ENCODE measurements at places on chromosomes 2 and 18. TPM values are rescaled to one million over a fixed set of nuclear protein-coding genes. Genes with fewer than 3 reads are reported as not detected.

DNA sequence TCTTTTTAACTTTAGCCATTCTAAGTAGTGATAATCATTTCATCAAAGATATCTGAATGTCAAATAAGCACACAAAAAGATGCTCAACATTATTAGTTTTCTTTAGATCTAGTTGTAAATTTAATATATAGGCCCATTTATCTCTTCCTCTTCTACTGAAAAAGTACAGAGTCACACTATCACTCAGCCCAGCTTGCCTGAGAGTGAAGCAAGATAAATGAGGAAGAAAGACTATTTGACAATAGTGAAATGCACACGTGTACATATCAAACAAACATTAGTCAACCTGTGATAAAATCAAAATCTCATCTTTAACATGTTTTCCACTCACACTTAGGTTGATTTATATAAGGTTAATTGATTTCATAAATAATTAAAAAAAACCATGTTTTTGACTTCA lies 83.5 kb upstream of the CCDC195 start:
- DNase-seq, result no peak

GRCh38 chr18:24814521-24814920 lies 354.1 kb downstream of the HRH4 start:
- no peak for DNase-seq

DNA sequence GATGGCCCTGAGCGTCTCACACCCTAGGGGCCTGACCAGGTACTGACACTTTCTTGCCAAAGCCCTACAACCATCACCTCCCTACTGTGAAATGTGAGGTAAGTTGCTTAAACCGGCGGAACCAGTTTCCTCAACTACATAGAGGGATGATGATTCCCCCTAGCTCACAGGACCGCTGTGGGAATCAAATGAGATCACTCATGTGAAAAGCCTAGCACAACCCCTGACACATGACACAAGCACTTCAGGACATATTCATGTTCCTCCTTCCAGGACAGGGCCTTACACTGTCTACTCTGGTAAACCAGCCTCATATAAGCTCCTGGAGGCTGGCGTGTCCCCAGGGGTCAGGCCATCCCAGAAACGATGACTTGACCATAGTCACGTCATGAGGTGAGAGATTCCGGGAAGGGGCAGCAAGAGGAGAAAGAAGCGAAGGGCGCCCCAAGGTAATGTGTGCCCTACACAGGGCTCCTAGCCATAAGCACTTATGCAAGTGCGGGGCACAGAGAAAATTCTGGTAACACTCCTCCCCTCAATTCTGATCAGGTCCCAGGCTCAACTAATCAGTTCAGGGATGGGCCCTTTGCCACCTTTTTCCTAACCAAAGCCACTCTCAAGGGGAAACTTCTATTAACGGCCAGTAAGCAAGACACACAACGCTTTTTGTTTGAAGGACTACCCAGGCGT lies 49.5 kb downstream of the C2orf42 start:
- no peak for DNase-seq

DNA sequence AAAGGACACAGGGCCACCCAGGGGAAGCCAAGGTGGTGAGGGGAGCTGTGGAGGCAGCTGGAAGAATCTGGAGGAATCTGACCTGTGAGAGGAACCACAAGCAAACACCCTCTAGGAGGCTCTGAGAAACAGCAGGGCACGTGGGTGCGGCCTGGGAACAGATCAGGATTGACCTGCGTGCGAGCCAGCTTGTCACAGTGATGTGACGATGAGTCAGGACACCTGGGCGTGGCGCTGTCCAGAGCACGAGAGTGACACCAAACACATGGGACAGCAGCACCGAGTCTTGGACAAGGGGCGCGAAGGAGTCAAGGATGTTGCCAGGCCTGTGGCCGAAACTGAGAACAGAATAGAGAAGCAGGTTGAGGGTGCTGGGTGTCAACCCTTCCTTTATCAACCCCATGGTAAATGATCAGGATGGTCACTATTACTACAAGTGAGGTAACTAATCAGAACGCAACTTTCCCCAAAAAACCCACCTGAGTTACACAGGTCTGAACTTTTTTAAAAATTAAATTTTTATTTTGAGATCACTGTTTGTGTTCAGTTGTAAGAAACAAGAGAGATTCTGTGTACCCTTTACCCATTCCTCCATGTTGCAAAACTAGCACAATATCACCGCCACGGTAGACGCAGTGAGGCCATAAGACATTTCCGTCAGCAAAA lies 637 bp upstream of the SFT2D3 start:
- peak; percentile 55 for DNase-seq

GRCh38 chr2:25587361-25587760 lies 86.0 kb downstream of the DTNB start:
- no peak for DNase-seq

The CERKL gene
- not detected for total RNA-seq

- no peak for DNase-seq
Measured at GRCh38 chr18:5253910-5254309, 41.6 kb downstream of the ZBTB14 start.

- DNase-seq, result no peak
Measured at GRCh38 chr2:131657895-131658768, 130.4 kb downstream of the CCDC74A start.

The SNRNP27 gene
- 59.4 TPM for total RNA-seq

GRCh38 chr2:147688242-147688641 lies 156.6 kb upstream of the ACVR2A start:
- no peak for DNase-seq

GRCh38 chr2:196617430-196617829 lies 22.1 kb upstream of the CCDC150 start:
- DNase-seq, result no peak

- no peak for DNase-seq
Measured at GRCh38 chr2:65367524-65367923, 64.9 kb downstream of the SPRED2 start.

GRCh38 chr2:168519534-168520308 lies 63.6 kb downstream of the CERS6 start:
- no peak for DNase-seq

- no peak for DNase-seq
Measured at GRCh38 chr2:8574196-8575037, 107.4 kb upstream of the ID2 start.

- DNase-seq, result no peak
Measured at GRCh38 chr2:158502974-158503373, 46.2 kb downstream of the PKP4 start.

- DNase-seq, result no peak
Measured at GRCh38 chr18:23967321-23968089, 47.0 kb upstream of the TTC39C start.

DNA sequence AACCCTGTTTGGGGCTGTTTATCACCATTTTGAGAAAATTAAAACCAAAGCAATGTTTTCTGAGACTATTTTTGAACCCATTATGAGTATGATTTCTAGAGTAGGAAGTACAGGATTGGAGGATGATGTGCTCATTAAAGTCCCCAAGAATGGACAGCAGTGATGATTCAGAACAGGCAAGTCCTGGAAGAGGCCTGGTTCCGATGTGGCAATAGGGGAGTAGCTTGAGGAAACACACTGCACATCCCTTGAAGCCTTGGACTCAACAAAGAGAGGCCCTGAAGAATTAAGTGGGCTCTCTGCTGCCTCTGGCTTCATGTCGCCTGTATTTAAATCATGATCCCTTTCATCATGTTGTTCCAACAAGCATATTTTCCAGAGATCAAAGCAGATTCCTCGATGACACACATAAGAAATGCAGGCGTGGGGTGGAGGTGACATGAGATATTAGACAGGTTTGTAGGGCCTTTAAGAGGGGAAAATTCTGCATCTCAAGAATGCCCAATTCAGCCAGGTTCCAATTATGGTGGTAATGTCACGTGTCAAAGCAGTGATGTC lies 242.2 kb downstream of the FHOD3 start:
- no peak for DNase-seq

DNA sequence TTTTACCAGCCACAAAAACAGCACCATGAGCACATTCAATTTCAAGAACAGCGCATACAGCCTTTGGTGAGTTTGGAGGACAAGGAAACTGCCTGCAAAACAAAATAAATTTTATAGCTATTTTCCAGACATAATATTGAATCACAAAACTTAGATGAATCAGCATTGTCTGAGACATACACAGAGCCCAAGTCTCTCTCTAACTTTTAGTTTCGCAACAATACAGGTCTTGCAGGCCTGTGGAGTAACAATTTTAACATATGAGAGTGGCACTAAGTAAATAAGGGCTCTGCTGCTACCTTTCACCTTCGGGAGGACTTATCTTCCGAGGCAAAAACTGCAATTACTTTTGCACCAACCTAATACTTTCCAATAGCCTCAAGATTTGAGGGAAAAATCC lies 56.1 kb upstream of the PEX13 start:
- no peak for DNase-seq

DNA sequence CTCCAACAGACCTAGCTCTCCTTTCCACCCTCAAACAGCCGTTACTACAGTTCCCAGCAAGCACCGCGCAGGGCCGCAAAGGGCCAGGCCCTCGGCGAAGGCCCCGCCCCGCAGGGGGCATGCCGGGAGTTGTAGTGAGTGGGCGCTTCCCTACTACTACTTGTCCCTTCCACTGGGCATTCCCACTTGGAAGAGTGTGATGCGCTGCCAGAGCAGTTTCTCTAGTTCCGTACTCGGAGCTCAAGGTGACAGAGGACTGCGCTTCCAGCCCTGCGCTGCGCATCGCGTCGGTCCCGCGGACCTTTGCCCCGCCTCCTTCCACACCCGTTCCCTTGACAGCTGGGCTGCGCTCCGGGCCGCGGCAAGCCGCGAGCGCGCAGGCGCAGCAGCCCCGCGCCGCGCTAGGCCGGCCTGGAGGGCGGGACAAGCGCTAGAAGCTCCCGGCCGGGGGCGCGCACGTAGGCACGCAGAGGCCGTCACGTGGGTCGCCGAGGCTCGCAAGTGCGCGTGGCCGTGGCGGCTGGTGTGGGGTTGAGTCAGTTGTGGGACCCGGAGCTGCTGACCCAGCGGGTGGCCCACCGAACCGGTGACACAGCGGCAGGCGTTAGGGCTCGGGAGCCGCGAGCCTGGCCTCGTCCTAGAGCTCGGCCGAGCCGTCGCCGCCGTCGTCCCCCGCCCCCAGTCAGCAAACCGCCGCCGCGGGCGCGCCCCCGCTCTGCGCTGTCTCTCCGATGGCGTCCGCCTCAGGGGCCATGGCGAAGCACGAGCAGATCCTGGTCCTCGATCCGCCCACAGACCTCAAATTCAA lies at the start of gene VAPA:
Gene VAPA, plus strand, starts transcription at position 491 of the 808 bp plus-strand sequence. Its CDS starts 241 bp downstream, at position 732.
- peak; percentile 93 for DNase-seq

DNA sequence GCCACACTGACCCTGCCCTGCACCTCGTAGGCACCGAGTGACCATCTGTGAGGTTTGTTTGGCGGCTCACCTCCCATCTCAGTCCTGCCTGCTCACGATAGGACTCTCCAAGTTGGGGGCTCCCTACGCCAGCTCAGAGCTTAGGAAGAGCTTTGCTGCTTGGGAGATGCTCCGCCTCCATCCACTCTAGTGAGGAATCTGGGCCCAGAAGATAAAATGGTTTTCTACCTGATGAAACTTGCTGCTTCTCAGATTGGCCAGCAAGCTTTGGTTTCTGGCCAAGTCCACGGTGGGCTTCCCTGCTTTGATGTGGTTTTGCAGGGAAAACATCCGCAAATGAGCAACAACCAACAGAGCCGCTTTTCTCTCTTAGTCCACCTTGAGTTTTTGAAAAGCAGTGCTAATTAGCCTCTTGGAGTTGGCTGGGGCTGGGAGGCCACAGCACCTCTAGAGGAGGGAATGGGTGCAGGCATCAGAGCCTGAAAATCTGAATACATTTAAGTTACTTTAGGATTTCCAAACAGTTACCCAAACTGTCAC lies 42.2 kb downstream of the THNSL2 start:
- no peak for DNase-seq

The CCDC148 gene
- total RNA-seq, result 0.41 TPM

The IL37 gene
- not detected for total RNA-seq

The SCYGR2 gene
- not detected for total RNA-seq
